ENCODE measurements at places on chromosomes 2 and 18.

- no peak for DNase-seq
Measured at GRCh38 chr2:197453914-197454398, 604 bp downstream of the COQ10B start.

DNA sequence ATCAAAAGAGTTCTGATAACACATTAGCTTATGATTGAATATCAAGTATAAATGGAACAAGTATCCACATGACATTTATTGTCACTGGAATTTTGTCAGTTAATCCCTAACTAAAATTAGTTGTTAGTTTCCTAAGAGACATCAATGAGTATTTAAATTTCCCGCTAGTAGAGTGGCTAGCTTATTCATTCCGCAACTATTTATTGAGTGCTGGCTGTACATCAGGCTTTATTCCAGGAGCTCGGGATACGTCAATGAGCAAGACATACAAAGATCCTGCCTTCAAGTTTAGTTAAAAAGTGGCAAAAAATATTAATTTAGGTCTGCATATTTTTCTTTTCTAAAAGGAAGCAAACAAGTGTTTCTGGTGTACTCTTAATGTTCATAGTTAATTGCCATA, 59.3 kb downstream of the PRKRA start:
- no peak for DNase-seq

GRCh38 chr2:24543252-24543651, 52.2 kb downstream of the NCOA1 start:
- DNase-seq: no peak

DNA sequence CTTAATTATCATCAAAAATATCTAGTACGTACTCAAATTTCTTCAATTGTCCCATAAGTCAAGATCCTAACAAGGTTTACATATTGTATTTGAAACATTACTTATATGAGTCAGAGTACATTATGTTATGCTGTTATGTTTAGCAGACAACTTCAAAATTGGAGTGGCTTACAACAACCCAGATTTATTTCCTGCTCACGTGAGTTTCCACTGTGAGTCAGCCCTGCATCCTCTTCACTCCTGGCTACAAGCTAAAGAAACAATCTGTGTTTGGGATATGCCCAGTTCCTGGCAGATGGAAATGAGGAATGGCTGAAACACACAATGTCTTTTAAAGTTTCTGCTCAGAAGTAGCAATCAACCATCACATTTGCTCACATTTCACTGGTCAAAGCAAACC, 31.5 kb upstream of the TANC1 start:
- no peak for DNase-seq

- DNase-seq: no peak
Measured at GRCh38 chr2:167420211-167420610, 531.9 kb downstream of the XIRP2 start.

GRCh38 chr2:219300022-219300421, 9.2 kb downstream of the PTPRN start:
- DNase-seq: no peak

DNA sequence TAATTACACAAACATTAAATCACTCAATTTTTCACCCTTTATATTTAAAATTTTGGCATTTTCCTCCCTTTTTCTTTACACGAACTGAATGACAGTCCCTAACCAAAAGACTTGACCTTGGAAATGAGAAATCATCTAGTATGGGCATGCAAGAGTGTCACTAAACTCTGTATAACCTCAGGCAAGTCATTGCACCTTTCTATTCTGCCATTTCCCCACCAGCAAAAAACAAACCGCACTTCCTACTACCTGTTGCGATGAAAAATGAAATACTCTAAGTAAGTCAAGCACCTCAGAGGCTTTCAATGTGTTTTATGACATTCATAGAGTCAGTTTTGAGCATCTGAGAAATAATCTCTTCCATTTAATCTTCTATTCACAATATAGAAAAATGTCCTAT, 44.1 kb downstream of the ANKRD44 start:
- no peak for DNase-seq

- DNase-seq: no peak
Measured at GRCh38 chr2:191078165-191078867, 64.3 kb upstream of the STAT1 start.

DNA sequence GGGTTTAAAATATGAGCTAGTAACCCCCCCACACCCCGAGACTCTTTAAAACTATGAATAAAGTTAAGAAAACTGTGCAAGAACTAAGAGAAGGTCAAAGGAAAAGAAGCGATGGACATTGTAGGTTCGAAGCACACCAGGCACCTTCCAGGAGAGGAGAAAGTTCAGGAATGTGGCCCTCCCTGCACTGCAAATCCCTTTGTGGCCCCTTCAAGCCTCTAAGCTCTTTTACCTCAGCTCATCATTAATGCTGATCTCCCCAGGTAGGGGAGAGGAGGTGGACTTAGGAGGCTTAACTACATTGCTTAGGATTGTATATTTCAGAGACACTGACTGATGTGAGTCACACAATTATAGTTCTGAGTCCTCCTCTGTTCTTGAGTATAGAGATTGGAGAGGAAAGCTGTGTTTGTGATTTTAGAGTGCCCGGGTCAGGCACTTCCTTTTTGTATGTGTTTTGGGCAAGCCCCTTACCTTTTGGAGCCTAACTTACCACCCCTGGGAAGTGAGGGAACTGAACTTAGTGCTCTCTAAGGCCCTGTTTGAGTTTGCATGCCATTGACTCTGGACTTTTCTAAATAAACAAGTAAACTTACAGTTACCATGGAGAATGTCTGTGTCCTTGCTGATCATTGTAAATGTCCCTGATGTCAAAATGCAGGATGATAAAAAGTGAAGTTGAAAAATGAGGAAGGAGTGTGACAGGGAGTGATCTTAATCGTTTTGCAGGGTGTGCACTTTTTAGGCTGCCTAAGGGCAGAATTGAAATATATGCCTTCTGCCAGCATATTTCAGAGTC, 140.8 kb upstream of the ZEB2 start:
- DNase-seq: no peak

GRCh38 chr2:157466764-157467163, 22.9 kb upstream of the CYTIP start:
- peak; percentile 46 for DNase-seq

DNA sequence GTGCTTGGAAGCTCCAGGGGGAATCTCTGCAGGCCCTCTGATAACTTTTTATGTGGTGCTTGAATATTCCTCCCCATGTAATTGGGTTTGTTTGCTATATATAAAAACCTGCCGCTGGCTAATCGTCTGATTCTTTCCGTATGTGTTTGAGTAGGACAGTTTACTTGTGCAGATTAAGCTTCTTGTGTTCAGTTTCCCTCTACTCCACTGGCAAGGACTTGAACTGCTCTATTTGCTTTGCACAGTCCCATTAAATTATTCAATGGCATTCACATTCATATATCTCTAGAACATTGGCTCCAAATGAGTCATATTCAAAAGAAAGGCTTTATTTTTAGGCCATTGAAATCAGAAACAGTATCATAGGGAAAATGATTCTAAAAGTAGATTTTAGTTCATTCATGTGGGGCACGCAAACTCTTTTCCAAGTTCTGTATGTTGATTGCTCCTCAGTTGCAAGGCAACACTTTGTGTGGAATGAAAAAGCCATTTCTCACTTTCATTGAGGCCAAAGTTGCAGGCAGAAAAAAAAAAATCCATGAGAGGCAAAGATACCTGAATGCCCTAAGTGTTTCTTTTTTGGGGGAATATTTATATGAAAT, 1682.3 kb upstream of the PIK3C3 start:
- DNase-seq: no peak

DNA sequence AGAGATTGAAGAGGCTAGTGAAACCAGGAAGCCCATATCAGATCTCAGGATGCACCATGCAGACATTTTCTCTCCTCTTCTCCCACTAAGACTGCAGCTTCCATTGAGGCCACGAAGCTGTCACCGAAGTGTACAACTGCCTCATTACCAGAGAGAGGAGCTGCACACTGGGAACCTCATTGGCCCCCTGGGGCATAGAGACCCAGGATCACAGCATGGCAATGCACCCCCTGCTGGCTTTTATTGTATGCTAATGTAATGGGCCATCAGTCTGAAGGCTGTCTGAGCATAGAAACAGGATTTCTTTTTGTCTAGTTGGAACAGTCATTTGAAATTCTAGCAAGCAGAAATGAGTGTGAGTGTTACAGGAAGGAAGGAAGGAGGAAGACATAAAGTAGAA, 861.6 kb upstream of the CELF4 start:
- no peak for DNase-seq

GRCh38 chr2:33230195-33230594, 246.3 kb upstream of the RASGRP3 start:
- no peak for DNase-seq

- DNase-seq: no peak
Measured at GRCh38 chr2:29012211-29012681, 31.1 kb downstream of the TOGARAM2 start.

DNA sequence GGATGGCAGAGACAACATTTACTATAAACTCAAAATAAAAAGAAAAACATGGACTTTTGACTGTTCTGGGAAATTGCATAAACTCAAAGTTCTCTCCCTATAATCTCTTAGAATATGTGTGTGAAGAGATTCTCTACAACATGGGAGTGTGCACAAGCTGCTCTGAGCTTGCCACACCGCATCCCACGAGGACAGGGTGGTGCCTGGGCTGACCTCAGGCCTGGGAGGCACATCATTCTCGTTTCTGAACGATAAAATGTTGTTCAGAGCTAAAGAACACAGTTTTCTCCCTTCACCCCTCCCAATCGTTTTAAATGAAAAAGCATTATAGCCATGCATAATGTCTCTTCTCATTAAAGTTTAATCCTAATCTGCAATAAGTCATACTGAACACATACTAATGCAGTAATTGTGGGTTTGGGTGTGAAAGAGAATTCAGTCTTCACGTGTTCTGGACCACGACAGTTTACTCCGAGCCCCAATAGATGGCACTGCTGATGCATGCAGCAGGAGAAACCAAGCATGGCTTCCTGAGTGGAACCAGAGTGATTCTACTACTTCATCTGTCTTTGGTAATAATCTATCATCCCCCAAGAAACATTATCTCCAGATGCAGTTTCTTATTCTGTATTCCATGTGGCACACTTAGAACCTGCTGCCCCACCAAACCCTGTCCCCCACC, 46.9 kb upstream of the LAMA1 start:
- DNase-seq: no peak

- no peak for DNase-seq
Measured at GRCh38 chr18:73986711-73987110, 160.9 kb downstream of the FBXO15 start.

DNA sequence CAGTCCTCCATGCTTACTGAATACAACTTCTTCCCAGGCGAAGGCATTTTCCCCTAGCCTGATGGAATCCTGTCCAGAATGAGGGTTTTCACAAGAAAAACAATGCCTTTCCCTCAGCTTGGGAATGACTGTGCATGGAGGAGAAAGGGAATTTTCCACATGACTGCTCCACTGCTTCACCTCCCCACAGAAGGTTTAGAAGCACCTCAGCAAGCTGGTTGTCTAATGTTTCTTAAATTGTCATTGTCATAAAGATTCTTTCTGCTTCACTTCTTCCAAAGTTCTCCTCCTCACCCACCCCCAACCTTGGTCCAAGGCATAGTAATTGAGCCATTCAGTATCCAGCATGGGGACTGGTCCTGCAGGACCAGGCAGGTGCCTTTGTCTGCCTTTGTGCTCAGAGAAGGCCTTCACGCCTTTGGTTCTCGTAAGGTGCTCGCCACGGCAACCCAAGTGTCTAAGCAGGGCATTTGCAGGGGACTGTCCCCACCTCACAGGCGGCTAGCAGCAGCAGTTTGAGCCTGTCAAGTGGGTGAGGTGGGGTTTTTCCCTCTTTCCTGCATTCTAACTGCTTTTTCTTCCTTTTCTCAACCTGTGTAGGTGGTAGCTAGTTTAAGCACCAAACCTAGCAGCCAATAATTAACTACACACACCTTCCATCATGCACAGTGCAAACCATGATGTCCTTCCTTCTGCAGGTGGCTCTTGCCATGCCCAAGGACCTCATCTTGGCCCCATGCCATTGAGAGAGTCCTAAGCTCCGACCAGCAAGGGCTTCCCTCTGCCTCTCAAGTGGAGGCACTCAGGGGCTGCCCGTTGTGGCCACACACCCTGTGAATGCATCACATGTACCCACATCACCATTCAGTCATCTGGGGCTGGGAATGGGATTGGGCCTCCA, 65.7 kb upstream of the BCL2L11 start:
- DNase-seq: peak; percentile 62

DNA sequence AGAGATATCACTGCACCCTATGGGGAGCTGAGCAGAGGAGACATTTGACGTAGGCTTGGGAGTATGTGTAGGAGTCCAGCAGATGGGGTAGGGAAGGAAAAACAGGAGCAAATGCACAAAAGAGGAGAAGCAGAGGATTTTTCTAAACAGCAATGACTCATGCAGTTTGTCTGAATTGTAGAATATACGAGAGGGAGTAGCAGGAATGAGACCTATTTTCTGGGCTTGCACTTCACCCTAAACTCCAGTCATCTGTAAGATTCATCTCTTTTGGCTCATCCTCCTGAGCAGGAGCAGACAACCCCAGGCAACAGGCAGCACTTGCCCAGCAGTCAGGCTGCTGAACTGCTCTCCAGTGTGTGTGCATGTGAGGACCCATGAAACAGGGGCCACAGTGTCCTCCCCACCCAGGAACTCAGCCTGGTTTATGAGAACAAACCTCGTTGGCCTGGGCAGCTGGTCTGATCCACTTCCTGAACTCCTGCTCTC, 100.2 kb upstream of the CDC42EP3 start:
- no peak for DNase-seq

GRCh38 chr2:17470855-17471641, 47.2 kb downstream of the RAD51AP2 start:
- DNase-seq: no peak

DNA sequence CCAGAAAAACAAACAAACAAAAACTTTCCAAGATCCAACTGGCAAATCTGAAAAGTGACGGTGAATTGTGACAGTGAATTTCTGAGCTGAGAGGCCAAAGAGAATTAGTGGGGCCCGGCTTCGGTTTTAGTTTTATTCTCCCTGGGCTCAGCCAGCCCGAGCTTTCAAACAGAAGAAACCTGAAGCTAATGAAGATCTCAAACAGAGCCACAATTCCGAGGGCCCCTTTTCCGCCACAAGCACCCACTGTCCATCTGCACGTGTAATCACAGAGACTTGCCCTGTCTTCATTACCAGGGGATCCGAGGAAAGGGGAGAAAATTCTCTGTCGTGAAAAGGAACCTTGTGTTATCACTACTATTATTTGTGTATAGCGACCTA, 4.2 kb upstream of the ONECUT2 start:
- DNase-seq: no peak

DNA sequence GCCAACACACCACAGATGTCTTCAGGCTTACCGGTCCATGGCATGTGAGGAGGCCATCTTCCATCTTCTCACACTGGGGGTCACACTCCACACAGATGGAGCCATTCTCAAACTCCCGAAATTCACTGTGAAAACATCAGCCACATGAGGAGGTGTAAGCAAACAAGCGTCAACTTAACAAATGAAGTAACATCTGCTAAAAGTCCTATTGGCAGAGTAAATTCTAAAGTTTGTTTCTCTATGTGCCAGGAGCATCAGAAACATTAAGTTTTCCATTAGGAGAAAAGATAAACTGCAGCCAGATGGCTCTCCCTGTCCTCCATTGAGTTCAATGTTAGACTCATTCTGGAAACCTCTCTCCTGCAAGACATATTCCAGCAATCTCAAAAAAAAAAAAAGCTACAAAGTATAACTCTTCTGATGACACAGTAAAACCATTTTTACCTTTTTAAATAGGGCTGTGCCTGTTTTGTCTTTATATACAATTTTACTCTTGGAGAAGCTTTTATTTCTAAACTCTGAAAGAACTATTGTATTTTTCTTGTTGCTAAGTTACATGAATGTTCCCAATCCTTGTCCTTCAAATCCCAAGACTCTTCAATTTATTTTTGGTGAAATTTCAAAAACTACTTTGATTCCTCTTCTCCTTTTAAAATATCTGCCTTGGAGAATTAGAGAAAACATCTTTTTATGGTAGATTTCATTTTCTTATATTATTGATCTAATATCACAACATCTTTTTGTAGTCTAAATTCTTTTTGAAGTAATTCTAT, 865.3 kb downstream of the ERBB4 start:
- DNase-seq: no peak

Data from stimulated activated CD4-positive, alpha-beta T cell treated with anti-CD3 and anti-CD28 coated beads, Interleukin-2, amount 100 ng/mL, for 24 hours (primary cell).